ENCODE measurements at places on chromosomes 5 and 9. TPM values are rescaled to one million over a fixed set of nuclear protein-coding genes. Genes with fewer than 3 reads are reported as not detected.

KCNN2 gene
- total RNA-seq = not detected

CD72 gene
- 4.9 TPM for total RNA-seq

CCL27 gene
- 0.21 TPM for total RNA-seq

RUFY1 gene
- total RNA-seq = 68.8 TPM

PCDHAC2 gene
- not detected for total RNA-seq

HARS2 gene
- total RNA-seq = 31.8 TPM

SPATA31A3 gene
- not detected for total RNA-seq

KCNT1 gene
- 0.10 TPM for total RNA-seq

LHFPL2 gene
- total RNA-seq = 9.4 TPM

TAS2R1 gene
- not detected for total RNA-seq
